Mesothelial cell of epicardium (in vitro differentiated cells): ENCODE measurements at places on chromosomes 4 and X. TPM values are rescaled to one million over a fixed set of nuclear protein-coding genes. Genes with fewer than 3 reads are reported as not detected.

Gene SYTL5
- total RNA-seq = 1.7 to 2.6 TPM (median 2.2 TPM) in 3 replicates

Gene SPIN2A
- 4.1 to 5.3 TPM (median 4.2 TPM) in 3 replicates for total RNA-seq

Gene SLITRK2
- total RNA-seq = 0.85 to 1.2 TPM (median 0.95 TPM) in 3 replicates

Gene FAM184B
- 0.04 TPM in 2 of 3 replicates, not detected in the other for total RNA-seq

Gene TRIM75
- not detected in 3 replicates for total RNA-seq

Gene ASB9
- 1.3 to 2.1 TPM (median 1.3 TPM) in 3 replicates for total RNA-seq

Gene PCDH10
- total RNA-seq = 21.3 to 22.3 TPM (median 21.3 TPM) in 3 replicates

Gene UGDH
- 76.2 to 77.1 TPM (median 76.6 TPM) in 3 replicates for total RNA-seq

Gene NWD2
- total RNA-seq = 0.02 TPM in 2 of 3 replicates, not detected in the other

Gene CDKL5
- total RNA-seq = 14.3 to 16.3 TPM (median 16.3 TPM) in 3 replicates

Gene HELT
- total RNA-seq = not detected in 3 replicates

Gene PDZD4
- total RNA-seq = 6.8 to 8.8 TPM (median 7.6 TPM) in 3 replicates

Gene FRG2
- not detected in 3 replicates for total RNA-seq
